ENCODE measurements at places on chromosomes 4 and X.

- DNase-seq: peak; percentile 27
These were observed 18.9 kb upstream of the GPR101 start for GRCh38 chrX:137052643-137053235.

DNA sequence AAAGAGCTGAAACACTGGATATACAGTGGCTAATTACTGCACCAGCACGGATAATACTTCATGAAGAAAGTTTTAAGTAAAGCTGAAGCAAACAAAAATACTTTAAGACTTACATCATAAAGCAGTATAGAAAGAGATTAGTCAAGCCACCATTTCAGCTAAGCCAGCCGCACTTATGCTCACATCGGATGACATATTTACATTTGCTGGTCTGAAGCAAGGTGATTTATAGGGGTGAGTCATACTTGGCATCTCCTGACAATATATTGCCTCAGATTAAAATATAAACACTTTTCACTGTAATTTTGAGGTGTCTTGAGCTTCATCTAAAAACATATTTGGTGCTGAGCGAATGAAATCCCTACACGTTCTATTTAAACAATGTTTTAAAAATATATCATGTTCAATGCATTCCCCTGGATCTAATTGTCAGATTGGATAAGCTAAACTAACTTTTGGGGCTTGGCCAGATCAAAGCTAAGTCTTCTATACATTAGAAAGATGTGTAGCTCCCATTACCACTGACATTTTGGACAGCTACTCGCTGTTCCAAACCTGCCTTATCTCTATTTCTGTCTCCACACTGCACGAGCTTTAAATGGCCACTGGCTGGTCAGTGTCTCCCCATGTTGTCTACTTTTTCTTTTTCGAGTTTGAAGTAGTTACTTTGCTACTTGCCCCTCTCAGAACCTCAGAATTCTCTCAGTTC, 103.2 kb downstream of the VCX2 start:
- DNase-seq: no peak

GRCh38 chrX:115189646-115190635, 731 bp downstream of the RBMXL3 start:
- no peak for DNase-seq

- DNase-seq: no peak
These were observed 59.6 kb upstream of the DRP2 start for GRCh38 chrX:101160001-101160400.

- peak; percentile 43 for DNase-seq
These were observed 132.1 kb downstream of the DIPK2B start for GRCh38 chrX:45068569-45068968.
